AG08396 (cell line): ENCODE measurements at places on chromosomes 16 and 17.
A peak's percentile ranks its signal among the peaks of the same experiment; 100 is the strongest.

DNA sequence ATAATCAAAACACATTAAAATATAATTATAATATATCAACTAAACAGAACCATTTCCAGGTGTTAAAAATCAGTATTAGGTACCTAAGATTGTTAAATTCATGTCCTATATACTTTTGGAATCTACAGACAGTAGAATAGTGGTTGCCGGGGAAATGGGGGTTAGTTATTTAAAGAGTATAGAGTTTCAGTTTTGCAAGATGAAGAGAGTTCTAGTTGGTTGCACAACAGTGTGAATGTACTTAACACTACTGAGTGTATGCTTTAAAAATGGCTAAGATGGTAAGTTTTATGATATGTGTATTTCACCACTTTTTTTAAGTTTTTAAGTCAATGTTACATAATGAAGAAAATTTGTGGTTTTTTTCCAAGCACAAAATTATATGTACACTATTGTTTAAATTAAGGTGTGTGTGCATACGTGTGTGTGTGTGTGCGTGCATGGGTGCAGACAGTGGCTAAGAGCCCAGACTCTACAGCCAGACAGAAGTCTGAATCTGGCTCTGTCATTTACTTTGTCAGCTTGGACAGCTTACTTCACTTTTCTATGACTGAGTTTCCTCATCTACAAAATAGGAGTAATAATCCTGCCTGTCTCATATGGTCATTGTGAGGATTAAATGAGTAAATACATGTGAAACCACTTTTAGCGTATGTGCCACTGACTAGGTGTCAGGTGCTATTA, 25.3 kb upstream of the PHAF1 start:
- DNase-seq: no peak

DNA sequence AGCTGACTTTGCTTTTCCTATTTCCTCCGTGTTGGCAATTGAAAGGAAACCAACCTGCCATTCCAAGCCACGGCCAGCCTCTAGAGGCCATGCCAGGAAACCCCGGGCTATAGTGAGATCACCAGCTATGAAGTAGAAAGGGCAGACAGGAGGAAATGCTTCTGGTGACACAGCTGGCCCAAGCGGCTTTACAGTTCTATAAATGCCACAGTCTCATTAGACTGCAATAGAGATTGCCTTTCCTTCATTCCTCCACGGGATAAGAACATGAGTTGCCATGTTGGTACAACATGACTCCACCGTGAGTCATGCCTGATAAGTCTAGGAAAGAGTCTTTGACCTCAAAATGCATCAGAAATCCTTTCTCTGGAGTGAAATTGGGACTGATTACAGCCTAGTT, 384.9 kb downstream of the GRIN2A start:
- no peak for DNase-seq

DNA sequence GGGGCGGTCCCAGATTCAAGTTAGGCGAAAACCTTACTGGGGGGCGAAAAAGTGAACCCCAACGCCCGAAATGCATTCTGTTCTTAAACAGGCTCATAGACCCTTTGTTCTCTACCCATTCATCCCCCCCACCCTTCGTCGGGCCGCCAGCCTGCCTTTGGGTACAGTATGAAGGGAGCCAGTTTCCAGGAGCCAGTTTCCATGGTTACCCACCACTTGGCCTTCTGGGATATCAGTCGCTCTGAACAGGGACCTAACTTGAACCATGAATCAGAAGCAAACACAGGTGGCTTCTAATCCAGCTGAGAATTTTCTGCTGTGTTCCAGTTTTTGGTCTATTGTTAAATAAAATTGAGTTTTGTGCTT, 532 bp downstream of the DHX40 start:
- peak; percentile 84 for DNase-seq

- no peak for DNase-seq
These were observed 78.9 kb downstream of the SLC6A2 start for GRCh38 chr16:55734665-55735064.

- no peak for DNase-seq
These were observed 8.0 kb upstream of the CCL1 start for GRCh38 chr17:34370997-34371395.

GRCh38 chr16:28082624-28083023, 19.1 kb upstream of the GSG1L start:
- no peak for DNase-seq

- no peak for DNase-seq
These were observed 1503.0 kb upstream of the CDH8 start for GRCh38 chr16:63539276-63539675.

DNA sequence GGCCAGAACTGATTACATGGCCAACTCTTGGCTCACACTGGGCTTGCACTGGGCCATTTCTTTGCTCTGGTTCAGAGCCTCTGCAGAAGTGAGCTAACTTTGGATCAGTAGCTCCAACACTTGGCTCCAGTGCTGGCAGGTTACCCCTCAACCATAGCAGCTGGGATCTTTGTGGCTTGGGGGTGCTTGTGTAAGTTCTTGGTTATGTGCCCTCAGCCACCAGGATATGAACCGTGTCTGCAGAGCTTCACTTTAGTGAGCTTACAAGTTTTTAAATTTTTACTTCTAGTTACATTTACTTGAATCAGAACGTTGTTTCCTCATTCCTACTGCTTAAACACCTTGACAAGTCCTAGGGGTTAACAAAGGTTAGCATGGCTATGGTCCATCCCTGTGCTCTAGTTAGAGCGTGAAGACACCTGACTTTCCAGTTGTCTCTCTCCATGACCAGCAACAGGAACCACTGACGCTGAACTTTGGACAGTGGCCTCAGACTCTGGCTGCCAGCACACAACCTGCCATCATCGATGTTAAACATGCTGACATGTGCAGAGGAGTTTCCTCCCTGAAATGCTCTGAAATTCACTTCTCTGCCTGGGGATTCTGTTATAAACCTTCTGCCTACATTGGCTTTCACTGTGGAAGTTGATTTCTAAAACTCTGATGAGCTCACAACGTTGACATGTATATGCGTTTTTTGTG, 4.1 kb downstream of the PDF start:
- no peak for DNase-seq

GRCh38 chr17:15350777-15351477, 9.5 kb upstream of the TEKT3 start:
- DNase-seq: no peak

DNA sequence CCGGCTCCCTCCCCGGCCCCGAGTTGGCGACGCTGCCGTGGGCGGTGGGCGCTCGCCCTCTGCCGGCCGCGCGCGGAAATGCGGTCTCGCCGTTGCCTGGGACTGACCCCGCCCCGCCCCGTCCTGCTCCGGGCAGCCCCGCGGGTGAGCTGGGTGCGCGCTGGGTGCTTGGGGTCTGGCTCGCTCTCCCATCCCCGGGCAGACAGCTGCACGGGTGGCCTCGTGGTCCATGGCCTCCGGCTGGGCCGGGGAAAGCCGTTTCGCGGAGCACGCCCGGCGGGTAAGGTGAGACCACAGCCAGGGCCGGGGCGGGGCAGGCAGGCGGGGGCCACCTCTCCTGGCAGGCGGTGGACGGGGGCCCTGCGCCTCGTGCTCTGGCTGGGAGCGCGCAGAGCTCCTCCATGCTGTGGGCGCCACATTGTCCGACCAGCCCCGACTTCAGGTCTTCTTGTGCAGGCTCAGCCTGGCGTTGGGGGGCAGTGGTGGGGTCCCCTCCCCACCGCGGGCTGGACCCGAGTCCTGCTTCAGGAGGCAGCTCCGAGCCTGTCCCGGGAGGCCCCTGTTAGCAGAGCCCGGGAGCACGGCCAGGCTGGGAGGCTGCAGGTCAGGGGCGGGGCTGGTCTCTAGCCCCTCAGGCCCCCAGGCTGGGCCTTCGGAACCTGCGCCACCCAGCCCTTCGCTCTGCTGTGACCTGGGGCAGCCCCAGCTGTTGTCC, 7.0 kb upstream of the C1QTNF8 start:
- peak; percentile 91 for DNase-seq

DNA sequence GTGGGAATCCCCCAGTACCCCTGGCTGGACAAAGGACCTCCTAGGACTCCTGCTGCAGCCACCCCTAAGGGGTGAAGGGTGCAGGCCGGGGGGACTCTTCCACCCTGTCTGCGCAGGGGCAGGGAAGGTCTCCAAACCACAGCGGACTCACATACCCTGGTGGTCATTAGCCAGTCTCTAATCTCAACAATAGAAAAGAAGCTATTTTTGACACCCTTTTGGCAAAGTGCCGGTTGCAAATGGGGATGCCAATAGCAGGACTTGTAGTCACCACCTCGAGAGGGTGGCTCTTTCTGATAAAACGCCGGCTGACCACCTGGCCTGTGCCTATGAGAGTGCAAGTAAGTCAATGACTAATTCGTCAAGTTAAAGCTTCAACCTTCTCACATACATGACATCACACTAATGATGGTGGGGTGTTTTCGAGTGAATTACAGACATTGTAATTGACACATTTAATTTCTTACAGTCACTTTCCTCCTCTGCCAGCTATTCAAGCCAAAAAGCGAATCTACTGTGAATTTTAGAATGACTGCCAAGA, 23.1 kb upstream of the DNAH17 start:
- no peak for DNase-seq

- DNase-seq: no peak
These were observed 21.4 kb upstream of the SLC46A1 start for GRCh38 chr17:28427371-28427770.

DNA sequence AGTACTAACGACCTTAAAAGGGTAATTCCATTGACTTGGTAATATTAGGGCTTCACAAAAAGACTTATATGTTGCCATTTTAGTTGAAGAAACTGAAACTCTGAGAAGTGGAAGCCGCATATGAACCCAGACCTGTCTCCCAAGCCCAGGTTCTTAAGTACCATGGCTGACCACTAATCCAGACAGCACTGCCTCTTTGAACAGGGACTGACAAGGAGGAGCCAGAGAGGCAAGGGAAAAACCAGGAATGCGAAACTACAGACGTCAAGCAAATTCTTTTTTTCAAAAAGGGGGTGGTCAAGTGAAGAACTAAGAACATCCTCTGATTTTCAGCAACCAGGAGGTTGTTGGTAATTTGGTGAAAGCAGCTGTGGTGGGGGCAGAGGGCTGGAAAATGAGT, 15.2 kb downstream of the CYB5D1 start:
- no peak for DNase-seq

DNA sequence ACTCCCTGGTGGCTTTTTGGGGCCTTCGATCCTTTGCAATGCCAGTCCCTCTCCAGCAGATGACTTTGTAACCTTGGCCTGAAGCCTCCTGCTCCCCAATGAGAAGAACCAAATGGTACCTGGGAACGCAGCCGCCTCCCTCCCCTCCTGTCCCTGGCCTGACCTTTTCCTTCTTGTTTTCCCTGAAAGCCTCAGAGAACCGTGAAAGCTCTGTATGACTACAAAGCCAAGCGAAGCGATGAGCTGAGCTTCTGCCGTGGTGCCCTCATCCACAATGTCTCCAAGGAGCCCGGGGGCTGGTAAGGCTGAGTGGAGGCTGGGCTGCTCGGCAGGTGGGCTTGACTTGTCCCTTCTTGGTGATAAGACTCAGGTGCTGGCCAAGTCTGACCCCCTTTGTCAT, 88.0 kb downstream of the SDR42E1 start:
- no peak for DNase-seq

DNA sequence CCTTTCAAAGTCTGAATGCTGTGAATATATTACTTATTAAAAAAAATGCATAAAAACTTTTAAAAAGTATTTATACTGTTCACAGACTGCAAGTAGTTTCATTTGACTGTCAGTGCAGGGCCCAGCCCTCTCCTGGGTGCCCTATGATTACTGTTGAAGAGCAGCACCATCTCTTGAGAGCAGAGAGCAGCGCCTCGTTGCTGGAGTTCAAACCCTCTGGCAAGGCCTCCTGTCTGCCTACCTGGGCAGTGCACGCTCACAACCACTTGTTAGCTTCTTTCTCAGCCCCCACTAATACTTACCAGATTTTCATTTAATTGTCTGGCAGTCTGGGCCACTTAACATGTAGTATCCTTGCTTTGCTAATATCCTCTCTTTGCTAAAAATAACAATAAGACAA, 233.4 kb downstream of the PHKB start:
- no peak for DNase-seq

DNA sequence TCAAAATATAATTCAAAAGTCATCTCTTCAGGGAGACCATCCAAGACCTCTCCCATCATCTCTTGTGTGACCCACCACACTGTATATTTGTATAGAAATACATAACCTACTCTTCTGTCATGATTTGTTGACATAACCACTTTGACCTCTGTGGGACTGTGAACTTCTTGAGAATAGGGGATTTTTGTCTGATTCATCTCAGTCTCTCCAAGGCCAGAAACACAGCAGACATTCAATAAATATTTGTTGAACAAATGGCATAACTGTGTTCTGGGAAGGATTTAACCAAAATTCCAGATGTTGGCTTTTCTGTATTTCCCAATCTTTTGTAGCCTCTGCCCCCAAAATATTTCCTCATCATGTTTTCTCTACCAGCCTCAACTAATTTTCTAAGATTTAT, 169.7 kb downstream of the CDH11 start:
- DNase-seq: peak; percentile 40

GRCh38 chr17:37717627-37718323, 27.1 kb downstream of the HNF1B start:
- no peak for DNase-seq

DNA sequence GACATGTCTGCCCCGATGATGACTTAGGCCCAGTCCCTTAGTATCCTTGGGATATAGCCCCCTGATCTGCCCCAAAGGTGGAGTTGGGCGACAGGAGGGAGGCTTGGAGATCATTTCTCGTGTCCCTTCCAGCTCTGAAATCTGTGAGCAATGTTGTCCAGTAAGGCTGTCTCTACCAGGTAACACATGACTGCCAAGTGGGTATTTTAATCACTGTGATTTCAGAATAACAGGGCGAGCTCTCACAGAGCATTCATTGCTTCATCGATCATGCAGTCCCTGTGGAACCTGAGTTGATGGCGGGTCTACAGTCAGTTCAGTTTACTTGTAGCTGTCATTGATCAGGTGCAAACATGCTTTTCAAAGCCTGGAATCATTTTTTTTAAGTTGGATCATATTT, 39.2 kb downstream of the KSR1 start:
- no peak for DNase-seq

- peak; percentile 68 for DNase-seq
These were observed 10.6 kb upstream of the CETP start for GRCh38 chr16:56950881-56951771.

GRCh38 chr16:48121276-48121675, 34.5 kb downstream of the ABCC12 start:
- DNase-seq: no peak

DNA sequence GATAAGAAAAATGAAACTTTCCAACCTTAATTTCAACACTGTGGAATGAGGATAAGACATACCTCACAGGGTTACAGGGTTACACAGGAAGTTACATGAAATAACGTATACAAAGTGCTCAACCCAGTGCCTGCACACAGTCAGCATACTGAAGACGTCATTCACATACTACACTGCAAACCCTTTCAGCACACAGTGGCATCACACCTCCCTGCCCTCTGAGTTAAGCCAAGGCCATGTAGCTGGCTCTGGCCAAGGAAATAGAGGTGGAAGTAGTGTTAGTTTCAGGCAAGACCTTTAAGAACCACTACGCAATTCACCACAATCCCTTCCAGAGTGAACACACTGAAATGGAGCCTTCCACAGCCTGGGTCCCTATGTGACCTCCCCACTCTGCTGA, 46.6 kb upstream of the GSG1L start:
- no peak for DNase-seq

- no peak for DNase-seq
These were observed 14.0 kb upstream of the UBE2I start for GRCh38 chr16:1295465-1295864.

GRCh38 chr17:57999496-58000017, 7.5 kb downstream of the SRSF1 start:
- no peak for DNase-seq
